Right renal pelvis (tissue), 4 donors: ENCODE measurements at places on chromosomes 11 and 22.

DNA sequence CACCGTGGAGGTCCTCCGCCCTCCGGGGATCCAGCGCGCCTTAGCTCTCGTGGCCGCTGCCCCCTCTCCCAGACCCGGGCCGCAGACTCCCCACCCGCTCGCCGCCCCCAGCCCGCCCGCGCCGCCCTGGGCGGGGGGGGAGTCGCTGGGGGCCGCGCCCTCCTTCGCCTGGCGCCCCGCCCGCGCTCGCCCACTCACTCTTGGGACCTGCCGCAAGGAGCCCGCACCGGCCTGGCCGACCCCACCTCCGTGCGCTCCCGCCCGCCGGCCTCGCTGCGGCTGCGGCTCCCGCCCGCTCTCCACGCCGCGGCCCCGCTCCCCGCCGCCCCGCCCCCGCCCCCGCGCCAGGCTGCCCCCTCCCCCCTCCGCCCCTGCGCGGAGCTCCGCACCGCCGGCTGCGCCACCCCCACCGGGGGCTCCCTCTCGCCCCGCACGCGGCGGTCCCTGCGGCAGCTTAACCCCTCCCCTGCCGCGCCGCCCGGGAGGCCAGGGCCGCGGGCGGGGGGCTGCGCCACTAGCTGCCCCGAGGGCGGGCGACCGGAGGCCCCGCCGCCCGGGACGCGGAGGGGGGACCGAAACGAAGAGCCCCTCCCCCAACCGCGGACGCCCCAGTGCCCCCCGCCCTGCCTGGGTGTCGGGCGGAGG is 724 bp upstream of the RASGRP2 start:
- no peak for DNase-seq

DNA sequence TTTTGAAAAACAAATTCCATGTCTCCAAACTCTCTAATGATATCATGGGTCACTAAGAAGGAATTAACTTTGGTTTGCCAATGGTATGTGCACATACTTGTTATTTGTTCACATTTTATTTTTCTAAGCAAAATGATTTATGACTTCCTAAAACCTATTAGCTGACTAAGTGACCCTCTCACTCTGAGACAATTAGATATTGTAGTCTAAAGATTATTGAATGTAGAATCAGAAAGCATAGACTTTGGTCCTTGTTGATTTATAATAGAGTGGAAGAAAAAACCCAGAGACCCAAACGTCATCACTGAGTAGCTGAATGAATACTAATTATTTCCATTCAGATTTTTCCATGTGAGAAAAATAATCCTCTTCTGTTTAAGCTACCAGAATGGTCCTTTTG is 243.5 kb upstream of the ANO3 start:
- DNase-seq: no peak

GRCh38 chr11:68993546-68993945 is 12.8 kb upstream of the MRGPRD start:
- no peak for DNase-seq

- no peak for DNase-seq
Measured at GRCh38 chr11:47161890-47162289, 14.8 kb downstream of the ARFGAP2 start.

DNA sequence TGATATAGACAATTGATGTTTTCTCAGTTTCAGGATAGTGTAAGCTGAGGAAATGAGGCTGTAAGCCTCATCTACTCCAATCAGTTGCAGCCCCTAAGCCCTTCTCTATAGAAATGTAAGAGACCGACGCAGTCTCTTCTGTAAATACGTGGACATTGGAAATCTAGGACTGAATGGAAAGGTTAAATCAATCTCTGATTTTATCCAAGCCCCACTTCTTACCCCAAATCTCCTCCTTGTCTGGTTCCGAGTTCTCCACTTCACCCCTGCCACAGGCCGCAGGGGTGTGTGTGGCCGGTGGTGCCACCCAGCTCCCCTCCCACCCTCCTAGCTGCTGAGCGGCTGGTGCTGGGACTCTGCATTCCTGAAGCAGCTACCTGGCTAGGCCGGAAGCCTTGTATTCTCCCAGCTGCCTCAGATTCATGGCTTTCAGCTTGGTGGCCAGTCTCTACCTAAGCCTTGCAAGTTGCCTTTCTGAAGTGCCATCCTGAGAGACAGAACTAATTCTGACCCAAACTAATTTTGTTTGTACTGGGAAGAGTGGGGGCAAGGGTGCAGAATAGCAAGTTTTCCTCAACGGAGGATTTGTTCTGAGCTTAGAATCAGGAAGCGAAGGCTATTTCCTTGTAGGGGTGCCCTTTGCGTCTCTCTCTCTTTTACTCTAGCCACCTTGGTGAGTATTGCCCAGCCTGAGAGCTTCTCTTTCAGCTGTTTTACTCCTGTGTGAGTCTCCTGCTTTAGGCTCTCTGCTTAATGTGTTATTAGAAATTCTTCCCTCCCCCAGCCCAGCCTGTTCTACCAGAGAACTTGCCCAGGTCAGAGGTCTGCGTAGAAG is 749 bp downstream of the VWA5A start:
- no peak for DNase-seq

GRCh38 chr11:73389134-73389525 is 12.9 kb downstream of the RELT start:
- DNase-seq: no peak

GRCh38 chr11:67648140-67648795 is 2.3 kb downstream of the ACY3 start:
- DNase-seq: no peak

- DNase-seq: no peak
Measured at GRCh38 chr11:19279451-19279850, 38.7 kb upstream of the E2F8 start.
